ENCODE measurements at places on chromosomes 12 and 14. TPM values are rescaled to one million over a fixed set of nuclear protein-coding genes. Genes with fewer than 3 reads are reported as not detected.

GRCh38 chr12:6234214-6234613 lies 34.0 kb downstream of the CD9 start:
- H3K4me3 ChIP-seq = no peak overlapping the region
- H3K27ac ChIP-seq = no peak overlapping the region
- H3K27me3 ChIP-seq = peaks cover 21% of the 10 kb centered on the region
- H3K4me1 ChIP-seq = peaks cover 26% of the 10 kb centered on the region
- H3K36me3 ChIP-seq = no peaks in the 10 kb centered on the region

DNA sequence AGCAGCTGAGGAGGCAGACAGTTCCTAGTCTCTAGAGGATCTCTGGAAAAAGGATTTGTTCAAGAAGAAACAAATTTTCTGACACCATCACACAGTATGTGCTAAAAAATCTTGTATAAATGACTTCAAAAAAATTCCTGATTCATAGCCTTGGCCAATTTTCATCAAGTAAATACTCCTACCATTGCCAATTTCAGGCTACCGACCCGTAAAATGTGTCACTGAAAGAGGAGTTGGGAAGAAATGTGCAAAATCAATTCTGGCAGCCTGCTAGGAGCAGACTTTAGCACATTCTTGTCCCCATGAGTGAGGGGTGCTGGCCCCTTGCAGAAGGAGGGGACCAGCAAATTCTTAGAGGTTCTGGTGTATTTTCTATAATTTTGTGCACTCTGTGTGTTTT lies 109.4 kb downstream of the TMEM30B start:
- no peaks in the 10 kb centered on the region for H3K36me3 ChIP-seq
- H3K27ac ChIP-seq = no peak overlapping the region
- no peak overlapping the region for H3K4me3 ChIP-seq
- peaks cover 3% of the 10 kb centered on the region for H3K27me3 ChIP-seq

ACRBP gene
- 5.0 TPM for total RNA-seq

DNA sequence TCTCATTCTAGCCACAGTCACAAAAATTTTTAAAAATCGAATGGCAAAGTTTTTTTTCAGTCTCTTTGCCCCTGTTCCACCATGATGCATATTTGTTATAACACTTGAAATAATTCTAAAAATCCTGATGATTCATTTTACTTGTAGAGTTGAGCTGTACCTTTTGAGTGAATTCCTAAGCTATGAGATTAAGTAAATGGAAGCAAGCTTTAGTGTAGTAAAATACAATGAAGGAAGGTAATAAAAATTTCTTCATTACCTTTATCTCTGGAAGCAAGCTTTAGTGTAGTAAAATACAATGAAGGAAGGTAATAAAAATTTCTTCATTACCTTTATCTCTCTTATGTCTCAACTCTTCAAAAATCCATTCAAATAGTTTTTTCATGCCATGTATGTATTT lies 46.1 kb downstream of the TMTC3 start:
- H3K27me3 ChIP-seq = no peaks in the 10 kb centered on the region
- DNase-seq = no peak
- peaks cover 24% of the 10 kb centered on the region for H3K36me3 ChIP-seq
- no peak overlapping the region for H3K4me3 ChIP-seq
- no peaks in the 10 kb centered on the region for H3K4me1 ChIP-seq

GATC gene
- total RNA-seq = 30.9 TPM

GRCh38 chr14:64573109-64573508 lies 23.3 kb downstream of the PPP1R36 start:
- H3K27me3 ChIP-seq = no peaks in the 10 kb centered on the region
- H3K4me1 ChIP-seq = no peaks in the 10 kb centered on the region
- DNase-seq = no peak
- H3K4me3 ChIP-seq = no peak overlapping the region
- no peaks in the 10 kb centered on the region for H3K36me3 ChIP-seq

CELA1 gene
- total RNA-seq = not detected

- no peak for DNase-seq
- no peak overlapping the region for H3K4me3 ChIP-seq
These were observed 137.3 kb downstream of the ETV6 start for GRCh38 chr12:11786638-11787365.

DNA sequence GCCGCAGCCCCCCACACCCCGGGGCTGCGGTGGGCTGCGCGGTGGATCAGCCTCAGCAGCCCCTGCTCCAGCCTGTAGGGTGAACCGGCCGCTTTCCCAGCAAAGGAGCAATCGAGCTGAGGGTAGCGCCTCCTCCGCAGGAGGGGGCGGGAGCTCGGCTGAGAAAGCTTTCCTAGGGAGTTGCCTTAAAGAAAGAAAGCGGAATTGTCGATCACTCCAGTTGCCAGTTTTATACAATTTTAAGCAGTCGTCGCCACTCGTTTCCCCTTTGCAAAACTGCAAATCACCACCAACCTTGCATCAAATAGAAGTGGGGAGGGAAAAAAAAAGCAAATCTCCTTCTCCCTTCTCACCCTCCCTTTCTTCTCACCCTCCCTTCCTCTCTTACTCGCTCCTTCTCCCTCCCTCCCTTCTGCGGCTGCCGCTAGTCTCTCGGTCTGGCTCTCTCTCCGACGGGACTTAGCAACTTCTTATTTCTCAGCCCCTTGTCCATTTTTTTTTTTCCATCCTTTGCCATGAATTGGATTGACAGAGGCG lies at the start of gene PDE3A:
TSS of gene PDE3A (plus strand) at position 424 of the 537 bp plus-strand sequence. CDS start 748 bp downstream, outside the sequence.
- H3K27me3 ChIP-seq = no peaks in the 10 kb centered on the region
- H3K27ac ChIP-seq = peak within 1 kb of the TSS; percentile 96
- peak within 1 kb of the TSS; percentile 97 for H3K4me3 ChIP-seq
- H3K36me3 ChIP-seq = no peaks in the 10 kb centered on the region
- peak; percentile 67 for DNase-seq
- peaks cover 53% of the 10 kb centered on the region for H3K4me1 ChIP-seq

DNA sequence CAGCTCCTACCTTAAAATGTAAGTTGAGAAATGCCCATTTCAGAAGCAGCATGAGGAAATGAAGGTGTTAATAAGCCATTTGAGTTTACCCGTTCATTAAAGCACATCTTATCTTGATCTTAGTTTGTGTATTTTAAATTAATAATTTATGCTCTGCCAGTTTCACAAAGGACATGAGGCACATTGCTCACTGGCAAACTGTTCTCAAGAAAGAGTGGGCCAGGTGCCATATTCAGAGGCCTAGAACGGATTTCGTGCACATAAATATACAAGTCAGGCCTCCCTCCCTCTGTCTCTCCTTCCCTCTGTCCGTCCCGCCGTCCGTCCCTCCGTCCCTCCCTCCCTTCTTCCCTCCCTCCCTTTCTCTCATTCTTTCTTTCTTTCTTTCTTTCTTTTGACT lies 29.5 kb downstream of the CPM start:
- peaks cover 16% of the 10 kb centered on the region for H3K4me1 ChIP-seq
- H3K27ac ChIP-seq = peak overlapping the region; percentile 4
- no peaks in the 10 kb centered on the region for H3K27me3 ChIP-seq
- H3K4me3 ChIP-seq = no peak overlapping the region

- H3K4me3 ChIP-seq = no peak overlapping the region
- no peak overlapping the region for H3K27ac ChIP-seq
- no peaks in the 10 kb centered on the region for H3K36me3 ChIP-seq
- no peak for DNase-seq
- no peaks in the 10 kb centered on the region for H3K4me1 ChIP-seq
- peaks cover 2% of the 10 kb centered on the region for H3K27me3 ChIP-seq
These were observed 71.3 kb downstream of the CRACR2A start for GRCh38 chr12:3681595-3682061.

DNA sequence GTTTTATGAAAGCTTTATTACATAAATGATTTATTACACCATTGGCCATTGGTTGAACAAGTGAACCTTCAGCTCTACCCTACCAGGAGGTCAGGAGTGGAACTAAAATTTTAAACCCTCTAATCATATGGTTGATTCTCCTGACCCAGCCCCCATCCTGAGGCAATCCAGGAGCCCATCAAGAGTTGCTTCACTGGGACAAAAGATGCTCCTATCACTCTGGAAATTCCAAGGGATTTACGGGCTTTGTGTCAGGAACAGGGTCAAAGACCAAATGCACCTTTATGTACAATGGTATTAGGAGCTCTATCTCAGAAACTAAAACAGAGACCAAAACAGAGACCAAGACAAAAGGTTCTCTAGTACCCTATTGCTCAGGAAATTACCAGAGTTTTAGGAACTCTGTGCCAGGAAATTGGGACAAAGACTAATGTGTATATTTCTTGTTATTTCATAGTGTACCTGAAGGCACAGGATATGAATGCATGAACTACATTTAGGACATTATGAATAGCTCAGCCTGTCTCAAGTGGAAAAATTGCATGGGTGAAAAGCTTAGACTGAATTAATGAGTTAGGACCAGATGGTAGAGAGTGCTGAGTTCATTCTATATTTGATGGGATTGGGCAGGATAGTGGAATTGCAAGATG lies 171.7 kb upstream of the FLRT2 start:
- H3K4me1 ChIP-seq = peaks cover 7% of the 10 kb centered on the region
- peaks cover 5% of the 10 kb centered on the region for H3K36me3 ChIP-seq
- H3K27ac ChIP-seq = no peak overlapping the region
- H3K27me3 ChIP-seq = no peaks in the 10 kb centered on the region

KRT83 gene
- total RNA-seq = not detected

DNA sequence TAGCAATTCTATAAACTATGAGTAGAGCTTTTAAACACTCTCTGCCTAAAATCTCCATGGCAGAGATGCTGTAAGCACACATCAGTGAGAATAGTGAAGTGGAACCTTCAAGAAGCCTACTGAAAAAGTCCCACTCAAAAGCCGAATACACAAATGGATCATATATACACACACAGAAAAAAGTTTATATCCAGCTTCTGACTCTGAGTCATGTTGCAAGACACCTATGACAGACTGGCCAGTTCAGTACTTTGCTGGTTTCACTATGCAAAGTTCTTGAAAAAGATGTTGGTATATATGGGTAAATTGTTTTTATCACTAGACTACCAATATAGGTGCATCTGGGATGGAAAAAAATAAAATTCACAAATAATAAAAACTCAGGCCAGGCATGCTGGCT lies 126.1 kb downstream of the KCNK10 start:
- peaks cover 37% of the 10 kb centered on the region for H3K27me3 ChIP-seq
- H3K4me3 ChIP-seq = no peak overlapping the region
- H3K36me3 ChIP-seq = no peaks in the 10 kb centered on the region
- H3K27ac ChIP-seq = no peak overlapping the region

GRCh38 chr12:84502907-84503787 lies 409.5 kb downstream of the SLC6A15 start:
- DNase-seq = peak; percentile 48
- no peaks in the 10 kb centered on the region for H3K36me3 ChIP-seq
- H3K27me3 ChIP-seq = no peaks in the 10 kb centered on the region
- H3K4me3 ChIP-seq = no peak overlapping the region
- no peak overlapping the region for H3K27ac ChIP-seq

DNA sequence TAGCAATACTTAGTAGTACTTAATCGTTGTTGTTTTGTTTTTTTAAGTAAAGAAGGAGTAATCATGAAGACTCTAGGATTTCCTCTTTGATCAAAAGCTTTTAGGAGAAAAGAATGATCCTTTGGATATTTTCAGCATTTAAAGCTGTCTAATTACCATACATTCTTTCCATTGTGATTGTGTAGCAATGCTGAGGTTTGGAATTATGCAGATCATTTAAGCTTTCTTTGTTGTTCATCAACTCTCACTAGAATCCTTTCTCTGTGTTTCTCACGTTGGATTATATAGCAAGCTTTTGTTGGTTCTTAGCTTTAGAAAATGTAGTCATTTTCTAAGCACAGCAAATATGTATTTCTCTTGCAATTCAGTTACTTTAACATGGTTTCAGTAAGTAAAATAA lies 25.8 kb downstream of the CCDC91 start:
- H3K27ac ChIP-seq = no peak overlapping the region
- H3K27me3 ChIP-seq = no peaks in the 10 kb centered on the region
- H3K4me3 ChIP-seq = no peak overlapping the region
- H3K36me3 ChIP-seq = peaks cover 52% of the 10 kb centered on the region
- DNase-seq = no peak

PTHLH gene
- total RNA-seq = 0.93 TPM

GRCh38 chr12:112362310-112362709 lies 19.9 kb downstream of the HECTD4 start:
- H3K4me3 ChIP-seq = no peak overlapping the region
- no peak for DNase-seq
- H3K27me3 ChIP-seq = no peaks in the 10 kb centered on the region
- H3K27ac ChIP-seq = no peak overlapping the region
- peaks cover 6% of the 10 kb centered on the region for H3K4me1 ChIP-seq
- peaks cover 3% of the 10 kb centered on the region for H3K36me3 ChIP-seq

IFNG-AS1 gene
- total RNA-seq = not detected

DNA sequence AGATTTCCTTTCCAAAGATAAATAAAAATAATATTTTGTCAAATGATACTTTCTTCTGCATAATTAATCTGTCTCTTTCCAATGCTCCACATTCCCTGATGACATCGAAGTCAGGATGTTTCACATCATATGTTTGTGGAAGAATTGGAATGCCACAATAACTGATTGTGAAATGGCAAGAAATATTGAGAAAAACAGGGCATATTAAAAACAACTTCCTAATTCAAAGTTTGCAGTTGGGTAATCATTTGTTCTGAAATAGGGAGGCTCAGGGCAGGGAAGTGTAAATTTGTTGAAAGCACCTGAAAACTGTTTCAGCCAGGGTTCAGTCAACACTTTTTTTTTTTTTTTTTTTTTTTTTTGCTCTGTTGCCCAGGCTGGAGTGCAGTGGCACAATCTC lies 50.7 kb downstream of the BCAT1 start:
- H3K27me3 ChIP-seq = peaks cover 18% of the 10 kb centered on the region
- peaks cover 6% of the 10 kb centered on the region for H3K36me3 ChIP-seq
- peaks cover 18% of the 10 kb centered on the region for H3K4me1 ChIP-seq
- no peak for DNase-seq

- H3K4me1 ChIP-seq = peaks cover 5% of the 10 kb centered on the region
- DNase-seq = no peak
- no peaks in the 10 kb centered on the region for H3K27me3 ChIP-seq
- H3K27ac ChIP-seq = no peak overlapping the region
These were observed 128.1 kb downstream of the MGST1 start for GRCh38 chr12:16475521-16475920.

KRT77 gene
- not detected for total RNA-seq

GRCh38 chr12:43812926-43813325 lies 6.8 kb upstream of the TWF1 start:
- peaks cover 3% of the 10 kb centered on the region for H3K4me1 ChIP-seq
- H3K36me3 ChIP-seq = no peaks in the 10 kb centered on the region
- peaks cover 4% of the 10 kb centered on the region for H3K27me3 ChIP-seq
- DNase-seq = no peak

GRCh38 chr12:118220702-118221101 lies 84.8 kb downstream of the PEBP1 start:
- H3K36me3 ChIP-seq = peaks cover 2% of the 10 kb centered on the region
- H3K27ac ChIP-seq = no peak overlapping the region
- H3K4me3 ChIP-seq = no peak overlapping the region

KLRC2 gene
- total RNA-seq = not detected

Measured in progenitor cell of endocrine pancreas (in vitro differentiated cells).